ENCODE measurements at places on chromosomes 2 and 18.

- DNase-seq, result no peak
Observed at GRCh38 chr2:145623136-145623535, 1103.2 kb upstream of the ZEB2 start.

- DNase-seq, result no peak
Observed at GRCh38 chr2:74953796-74954499, 4.5 kb upstream of the POLE4 start.

DNA sequence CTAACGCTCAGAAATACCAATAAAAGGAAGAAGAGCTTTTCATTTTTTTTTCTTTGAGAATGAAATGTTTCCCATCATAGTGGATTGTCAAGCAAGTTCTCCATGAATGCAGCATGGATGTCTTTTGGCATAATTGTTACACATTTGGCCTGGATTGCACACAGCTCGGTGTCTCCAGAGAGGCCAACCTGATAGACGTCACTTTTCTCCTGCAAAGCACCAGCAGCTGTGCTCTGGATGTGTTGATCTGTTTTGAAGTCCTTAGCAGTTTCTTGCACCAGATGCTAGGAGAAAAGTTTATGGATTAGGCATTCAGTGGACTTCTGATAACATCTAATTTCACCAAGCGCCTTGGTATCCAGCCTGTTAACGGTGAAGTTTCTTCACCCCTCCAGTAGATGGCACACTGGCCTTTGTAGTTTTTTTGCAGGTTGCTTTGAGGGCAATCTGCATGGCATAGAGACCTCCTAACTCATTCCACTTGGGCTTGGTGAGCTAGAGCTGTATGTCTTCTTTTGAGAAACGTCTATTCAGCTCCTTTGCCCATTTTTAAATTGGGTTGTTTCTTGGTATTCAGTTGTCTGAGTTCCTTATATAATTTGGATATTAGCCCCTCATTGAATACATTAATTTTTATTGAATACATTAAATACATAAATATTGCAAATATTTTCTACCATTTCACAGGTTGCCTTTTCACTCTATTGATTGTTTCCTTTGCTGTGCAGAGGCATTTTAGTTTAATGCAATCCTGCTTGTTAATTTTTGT, 59.7 kb downstream of the PTH2R start:
- DNase-seq, result no peak

DNA sequence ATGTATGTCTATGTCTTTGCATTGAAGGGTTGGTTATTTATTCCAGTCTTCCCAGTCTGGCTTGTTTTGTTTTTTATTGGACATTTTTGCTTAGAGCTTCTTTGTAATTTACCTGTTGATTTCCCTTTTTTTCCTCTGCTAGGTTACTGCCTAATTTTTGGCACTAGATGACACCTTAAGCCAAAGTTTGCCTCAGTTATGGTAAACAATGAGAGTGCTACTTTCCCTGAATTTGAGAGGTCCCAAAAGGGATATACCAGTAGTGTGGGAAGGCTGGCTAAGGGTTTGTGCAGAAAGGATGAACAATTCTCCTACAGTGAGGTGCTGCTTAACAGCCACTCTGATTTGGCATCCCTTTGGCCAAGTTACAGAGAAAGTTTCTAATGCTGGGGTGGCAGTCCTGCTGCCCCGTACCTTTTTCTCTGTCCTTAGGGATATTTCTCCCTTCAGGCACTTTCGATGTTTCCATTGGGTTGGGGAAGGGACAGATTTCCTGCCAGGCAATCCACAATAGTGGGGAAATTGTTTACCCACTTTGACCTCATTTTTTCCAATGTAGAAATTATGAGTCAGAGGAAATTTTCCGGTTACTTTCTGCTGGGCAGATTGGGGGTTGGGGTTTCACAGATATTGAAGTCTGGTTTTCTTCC, 354.9 kb downstream of the PTPRM start:
- DNase-seq, result no peak

- DNase-seq, result no peak
Observed at GRCh38 chr18:74957588-74958224, 251.2 kb downstream of the PTGR3 start.

GRCh38 chr2:216596236-216596979, 36.8 kb upstream of the IGFBP2 start:
- DNase-seq, result no peak

DNA sequence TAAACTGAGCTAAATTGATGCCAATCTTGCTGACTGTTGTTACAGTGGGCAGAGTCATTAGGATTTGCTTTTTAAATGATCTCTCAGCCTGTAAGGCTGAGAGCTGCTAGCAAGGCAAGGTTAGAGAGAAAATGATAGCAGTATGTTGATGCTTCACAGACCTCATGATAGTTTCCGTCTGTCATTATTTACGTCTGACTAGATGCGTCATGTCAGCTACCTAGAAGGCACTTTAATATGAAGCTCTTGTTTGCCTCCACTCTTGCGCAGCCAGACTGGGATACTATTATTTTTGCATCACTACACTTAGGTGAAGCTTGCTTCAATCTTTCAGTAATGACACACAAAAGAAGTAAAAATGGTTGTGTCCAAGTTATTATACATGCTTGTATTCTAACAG, 313.8 kb downstream of the LNPK start:
- DNase-seq, result no peak

- DNase-seq, result no peak
Observed at GRCh38 chr2:83058683-83059082, 1400.4 kb downstream of the SUCLG1 start.

DNA sequence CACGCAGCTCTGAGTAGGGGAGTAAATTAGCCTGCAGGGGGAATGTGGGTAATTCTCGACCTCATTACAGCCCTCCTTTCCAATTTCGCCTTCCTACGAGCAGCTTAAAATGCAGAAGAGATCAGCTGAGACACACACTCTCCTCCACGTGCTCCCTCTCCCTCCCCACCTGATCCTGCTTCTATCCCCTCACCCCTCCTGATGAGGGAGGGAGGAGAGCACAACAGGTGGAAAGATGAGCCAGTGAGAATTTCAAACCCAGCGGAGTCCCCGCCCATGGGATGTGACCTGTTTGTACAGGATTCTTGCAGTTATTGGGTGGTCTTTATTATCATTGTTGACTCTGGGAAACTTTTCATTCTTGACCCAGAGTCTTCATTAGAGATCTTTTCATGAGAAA, 35.5 kb downstream of the DDX18 start:
- no peak for DNase-seq

DNA sequence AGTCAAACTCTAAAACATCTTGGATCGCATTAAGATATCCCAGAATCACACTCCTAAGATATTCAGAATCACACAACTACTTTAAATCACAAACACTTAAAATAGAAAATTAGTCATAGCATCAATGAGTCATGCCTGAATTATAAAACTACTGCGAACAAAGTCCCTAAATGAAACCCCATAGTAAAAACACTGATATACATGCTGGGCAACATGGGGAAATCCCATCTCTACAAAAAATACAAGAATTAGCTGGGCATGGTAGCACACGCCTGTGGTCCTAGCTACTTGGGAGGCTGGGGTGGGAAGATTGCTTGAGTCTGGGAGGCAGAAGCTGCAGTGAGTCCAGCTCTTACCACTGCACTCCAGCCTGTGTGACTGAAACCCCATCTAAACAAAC, 101.7 kb downstream of the COBLL1 start:
- peak; percentile 63 for DNase-seq

DNA sequence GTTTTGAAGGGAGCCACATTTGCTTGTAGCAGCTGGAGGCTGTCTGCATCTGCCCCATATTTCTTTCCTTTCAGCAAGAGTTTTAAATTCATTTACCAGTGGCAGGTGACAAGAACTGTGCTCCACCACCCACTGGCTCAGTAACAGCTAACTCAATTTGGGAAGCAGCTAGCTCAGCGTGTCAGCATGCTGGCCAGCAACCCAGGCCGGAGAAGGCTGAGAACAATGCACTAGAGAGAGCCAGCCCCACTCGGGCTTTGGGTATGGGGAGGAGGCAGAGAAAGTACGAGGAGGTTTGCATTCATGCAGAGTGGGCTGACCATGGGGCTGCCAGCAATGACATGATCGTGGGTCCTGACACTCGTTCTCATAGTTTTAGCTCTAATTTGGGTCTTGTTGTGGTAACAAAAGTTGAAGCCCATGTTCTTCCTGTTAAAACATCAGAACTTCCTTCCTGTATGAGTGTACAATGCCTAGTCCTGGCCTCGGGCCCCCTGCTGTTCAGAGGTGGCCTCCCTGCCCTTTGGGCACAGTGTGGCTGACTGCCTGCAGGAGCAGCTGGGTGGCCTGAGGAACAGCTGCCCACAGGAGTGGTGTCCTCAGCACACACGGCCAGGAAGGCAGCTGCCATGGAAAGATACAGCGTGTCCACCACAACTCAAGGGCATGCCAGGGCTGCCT, 23.0 kb downstream of the CDC42EP3 start:
- DNase-seq, result no peak

DNA sequence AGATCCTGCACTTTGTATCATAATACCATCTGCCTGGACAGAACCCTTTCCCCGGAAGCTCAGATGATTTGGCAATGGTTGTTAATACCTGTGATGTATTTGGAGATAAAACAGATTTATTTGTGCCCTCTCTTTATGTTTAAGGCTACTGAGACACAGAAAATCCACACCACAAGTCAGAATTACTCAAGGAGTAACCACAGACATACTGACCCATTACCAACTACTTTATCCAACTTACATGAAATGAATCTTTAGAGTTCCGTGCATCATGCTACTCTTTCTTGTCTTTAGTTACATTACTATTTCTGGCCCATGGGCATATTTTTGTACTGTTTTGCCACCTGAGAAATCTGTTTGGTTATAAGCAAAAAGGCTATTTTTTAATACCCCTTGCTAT, 384.0 kb downstream of the STK39 start:
- DNase-seq, result no peak

GRCh38 chr18:35661483-35662146, 80.1 kb downstream of the GALNT1 start:
- DNase-seq, result no peak

- DNase-seq, result peak; percentile 61
Observed at GRCh38 chr2:1055014-1055595, 104.5 kb downstream of the SNTG2 start.

DNA sequence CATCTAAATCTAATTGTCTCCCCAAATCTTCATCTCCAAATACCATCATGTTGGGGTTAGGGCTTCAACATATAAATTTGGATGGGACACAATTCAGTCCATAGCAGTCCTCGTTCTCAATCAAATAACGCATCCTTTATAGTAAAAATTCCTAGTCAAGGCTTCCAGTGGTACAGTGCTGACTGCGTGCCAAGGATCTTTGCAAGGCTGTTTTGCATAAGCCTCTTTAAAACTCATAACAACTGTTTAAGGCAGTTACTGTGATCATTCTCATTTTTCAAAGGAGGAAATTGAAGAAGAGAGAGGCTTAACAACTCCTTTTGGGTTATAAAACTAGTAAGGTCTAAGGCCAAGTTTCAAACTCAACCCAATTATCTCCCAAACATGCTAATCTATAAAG, 666.9 kb downstream of the NYAP2 start:
- DNase-seq, result no peak

DNA sequence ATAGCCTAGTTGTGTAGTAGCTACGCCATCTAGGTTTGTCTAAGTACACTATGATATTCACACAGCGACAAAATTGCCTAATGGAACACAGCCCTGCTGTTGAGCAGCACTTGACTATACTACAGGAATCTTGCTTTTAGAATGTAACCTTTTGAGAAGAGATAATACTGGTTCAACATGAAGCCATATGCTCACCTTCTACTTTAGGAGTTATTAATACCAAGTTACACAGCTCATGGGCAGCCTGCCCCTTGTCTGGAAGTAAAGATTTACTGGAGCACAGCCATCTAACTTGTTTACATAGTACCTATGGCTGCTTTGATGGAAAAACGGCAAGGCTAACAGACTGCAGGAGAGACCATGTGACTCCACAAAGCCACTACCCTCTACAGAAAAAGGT, 174.8 kb downstream of the DYM start:
- DNase-seq, result no peak

GRCh38 chr2:88871336-88871735, 179.9 kb downstream of the RPIA start:
- no peak for DNase-seq

DNA sequence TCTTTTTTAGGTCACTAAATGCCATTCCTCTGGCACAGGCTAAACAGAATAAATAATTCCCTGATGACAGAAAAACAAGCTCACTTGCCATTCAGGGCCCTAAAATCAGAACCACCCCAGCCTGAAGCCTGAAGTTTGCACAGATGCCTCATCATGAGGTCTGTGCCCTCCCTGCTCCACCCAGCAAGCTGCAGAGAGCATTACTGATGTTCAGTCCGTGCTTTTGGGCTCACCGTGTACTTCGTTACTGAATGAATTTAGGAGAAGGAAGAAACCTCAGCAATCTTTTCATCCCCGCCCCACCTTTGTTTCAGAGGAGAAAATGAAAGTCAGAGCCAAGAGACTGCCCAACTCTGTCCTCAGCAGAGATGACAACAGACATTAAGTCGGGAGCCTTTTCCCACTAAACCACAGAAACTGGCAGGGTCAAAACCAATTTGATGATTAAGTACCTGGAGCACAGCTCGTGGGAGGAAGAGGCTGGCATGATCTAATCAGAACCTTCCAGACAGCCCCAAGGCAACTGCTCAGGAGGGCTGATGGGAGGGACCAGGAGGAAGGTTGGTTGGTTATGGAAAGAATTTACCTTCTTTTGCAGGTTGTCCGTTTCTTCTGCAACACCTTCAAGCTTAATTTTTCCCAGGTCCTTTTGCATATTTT, 122.7 kb downstream of the LAMA1 start:
- no peak for DNase-seq

GRCh38 chr2:236706288-236706687, 136.7 kb downstream of the ACKR3 start:
- DNase-seq, result no peak

DNA sequence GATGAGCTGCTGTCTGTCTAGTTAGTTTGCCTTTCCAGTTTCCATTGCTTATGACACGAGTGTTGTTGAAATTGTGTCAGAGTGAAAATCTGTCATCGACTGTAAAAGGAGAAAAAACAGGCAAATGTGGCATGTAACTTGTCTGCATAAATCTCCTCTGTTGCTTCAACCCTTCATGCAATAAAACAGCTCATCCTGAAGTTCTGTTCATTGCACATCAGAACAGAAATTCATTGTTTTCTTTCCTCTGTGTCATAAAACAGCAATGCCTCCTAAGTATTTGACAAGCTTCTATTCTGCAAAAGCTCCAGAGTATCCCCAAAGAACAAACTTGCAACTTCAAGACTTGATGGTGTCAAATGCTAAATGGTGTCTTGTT, 432.1 kb downstream of the MEIS1 start:
- no peak for DNase-seq

GRCh38 chr18:40926679-40927078, 1028.4 kb upstream of the PIK3C3 start:
- DNase-seq, result no peak

DNA sequence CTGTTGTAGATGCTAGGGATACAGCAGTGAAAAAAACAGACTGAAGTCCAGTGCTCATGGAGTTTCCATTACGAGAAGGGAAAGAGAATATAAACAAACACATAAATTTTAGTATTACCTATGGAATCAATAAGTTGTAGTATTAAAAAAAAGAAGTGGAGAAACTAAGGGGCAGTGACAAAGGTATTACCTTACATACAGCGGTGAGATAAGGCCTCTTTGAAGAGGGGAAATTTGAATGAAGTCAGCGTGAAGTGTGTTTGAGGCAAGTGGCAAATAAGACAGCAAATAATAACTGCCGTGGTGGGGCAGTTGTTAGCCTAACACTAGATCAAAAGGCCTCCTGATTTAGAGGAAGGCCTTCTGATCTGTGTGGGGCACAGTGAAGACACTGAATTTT, 57.9 kb downstream of the TLK1 start:
- DNase-seq, result no peak

Data from epithelial cell of proximal tubule (primary cell).